ENCODE measurements at places on chromosomes 5 and 9.

DNA sequence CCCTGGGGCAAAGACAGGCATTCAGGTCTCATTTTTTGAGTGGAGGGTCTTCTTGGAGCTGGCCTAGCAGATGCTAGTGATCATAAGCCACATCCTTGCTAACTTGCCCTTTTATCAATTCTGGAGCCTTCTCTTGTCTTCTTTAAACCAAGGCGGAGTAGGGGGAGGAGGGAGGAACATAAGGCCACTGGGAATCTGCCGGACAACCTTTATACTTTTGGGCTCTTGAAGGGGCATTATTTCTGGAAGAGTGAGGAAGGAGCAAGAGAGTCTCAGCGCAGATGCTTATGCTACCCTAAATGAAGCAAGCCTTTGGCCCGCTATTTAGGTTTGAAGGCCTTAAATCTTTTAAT lies 2.0 kb downstream of the TMEFF1 start:
- DNase-seq: no peak

DNA sequence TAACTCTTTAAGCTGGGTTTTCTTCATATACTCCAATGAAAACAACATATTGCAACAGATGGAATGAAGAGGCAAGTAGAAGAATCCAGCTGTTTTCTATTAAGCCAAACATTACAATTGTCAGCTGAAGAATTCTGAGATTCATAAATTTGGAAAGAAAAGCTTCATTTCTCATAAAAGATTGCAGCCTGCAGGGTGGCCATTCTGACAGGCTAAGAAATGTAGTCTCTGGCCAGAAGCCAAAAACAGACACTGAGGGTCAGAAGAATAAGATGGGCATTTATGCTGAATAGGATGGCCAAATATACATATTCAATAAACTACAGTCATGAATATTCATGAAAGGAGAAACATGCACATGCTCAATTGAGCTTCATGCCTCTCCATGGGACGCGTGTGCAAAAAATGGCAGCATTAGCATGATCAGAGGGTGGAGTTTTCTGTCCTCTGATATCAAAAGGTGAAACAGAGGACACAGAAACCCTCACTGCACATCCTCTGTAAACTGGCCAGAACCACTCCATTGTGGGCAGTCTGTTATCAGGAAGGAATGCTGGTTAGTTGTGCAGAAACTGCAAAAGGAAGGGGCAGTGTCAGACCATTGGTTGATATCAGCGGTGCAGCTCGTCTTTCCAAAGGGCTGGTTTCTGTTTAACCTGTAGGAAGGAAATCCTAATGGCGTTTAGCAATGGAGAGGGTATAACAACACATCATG lies 50.2 kb downstream of the FXN start:
- DNase-seq: no peak

DNA sequence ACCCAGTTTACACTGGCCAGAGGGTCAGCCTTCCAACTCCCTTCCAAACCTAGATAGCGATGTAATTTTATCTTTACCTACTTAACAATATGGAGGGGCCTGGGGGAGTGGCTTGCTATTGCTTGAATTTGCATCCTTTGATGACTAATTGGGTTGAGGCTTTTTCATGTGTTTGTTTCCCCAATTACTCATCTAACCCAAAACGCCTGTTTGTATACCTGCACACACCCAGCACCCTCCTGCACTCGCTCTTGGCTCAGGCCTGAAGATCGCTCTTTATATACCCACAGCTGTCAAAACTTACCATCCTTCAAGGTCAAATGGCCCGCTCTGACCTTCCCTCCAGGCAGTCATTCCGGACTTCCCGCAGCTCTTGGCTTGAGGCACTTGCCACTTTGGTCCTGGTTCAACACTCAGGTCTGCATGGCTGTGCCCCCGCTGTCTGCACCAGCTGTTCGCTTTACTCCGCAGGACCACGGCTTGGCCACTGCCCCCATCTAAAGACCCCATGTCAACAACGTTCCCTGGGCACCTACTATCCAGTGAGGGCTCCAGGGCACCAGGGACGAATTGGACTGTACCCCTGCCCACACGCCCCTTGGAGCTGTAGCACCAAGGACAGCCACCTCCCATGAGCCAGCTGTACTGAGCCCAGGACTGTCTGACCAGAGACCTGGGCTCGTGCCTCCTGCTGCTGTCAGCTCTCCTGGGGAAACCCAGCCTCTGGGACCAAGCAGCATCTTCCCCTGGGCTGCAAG lies 76.1 kb upstream of the ADAMTS2 start:
- no peak for DNase-seq

DNA sequence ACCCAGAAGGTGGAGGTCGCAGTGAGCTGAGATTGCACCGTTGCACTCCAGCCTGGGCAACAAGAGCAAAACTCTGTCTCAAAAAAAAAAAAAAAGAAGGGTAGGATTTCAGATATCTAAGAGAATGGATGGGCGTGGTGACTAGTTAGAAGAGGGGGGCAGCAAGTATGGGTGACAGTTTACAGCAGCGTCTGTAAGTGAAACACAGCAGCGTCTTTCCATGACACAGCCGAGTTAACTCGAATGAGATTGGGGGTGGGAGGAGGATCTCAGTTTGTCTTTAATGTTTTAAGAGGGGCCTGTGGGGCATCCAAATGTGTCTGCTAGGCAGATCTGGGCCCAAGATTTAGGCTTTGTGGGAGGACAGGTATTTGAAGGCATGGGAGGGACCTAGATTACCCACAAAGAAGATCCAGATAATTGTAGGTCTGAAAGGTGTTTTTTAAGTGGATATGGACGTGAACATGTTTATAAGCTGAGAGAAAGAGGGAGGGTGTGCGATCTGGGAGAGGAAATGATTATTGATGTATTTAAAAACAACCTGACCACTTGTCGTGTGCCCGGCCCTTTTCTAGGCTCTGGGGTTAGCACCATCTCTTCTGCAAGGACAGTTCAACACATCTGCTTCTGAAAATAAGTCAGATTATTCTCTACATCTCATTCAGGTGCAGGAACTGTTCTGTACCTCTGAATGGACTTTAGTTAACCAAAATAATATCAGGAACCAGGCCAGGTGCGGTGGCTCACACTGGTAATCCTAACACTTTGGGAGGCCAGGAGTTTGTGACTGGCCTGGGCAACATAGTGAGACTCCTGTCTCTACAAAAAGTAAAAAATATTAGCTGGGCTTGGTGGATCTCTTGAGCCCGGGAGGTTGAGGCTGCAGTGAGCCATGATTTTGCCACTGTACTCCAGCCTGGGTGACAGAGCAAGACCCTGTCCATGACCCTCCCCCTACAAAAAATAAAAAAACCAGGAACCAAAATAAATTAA lies 2.5 kb downstream of the CEP78 start:
- no peak for DNase-seq

DNA sequence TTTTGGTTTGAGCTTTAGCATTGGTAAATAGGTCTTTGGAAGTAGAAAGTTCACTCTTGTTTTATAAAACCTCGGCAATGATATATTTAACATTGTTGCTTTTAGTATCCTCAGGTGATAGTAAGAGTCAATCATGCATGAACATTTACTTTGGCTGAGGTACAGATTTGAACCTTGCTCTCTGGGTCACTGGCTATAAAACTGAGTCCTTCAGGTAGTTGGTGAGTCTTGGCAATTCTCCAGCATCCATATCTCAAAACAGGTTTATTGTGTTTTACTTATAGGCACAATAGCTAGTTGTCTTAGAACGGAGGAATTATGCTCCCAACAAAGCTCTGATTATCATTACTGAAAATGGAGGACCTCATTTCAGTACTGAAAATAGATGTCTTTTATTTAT lies 75.1 kb downstream of the MAT2B start:
- DNase-seq: no peak

DNA sequence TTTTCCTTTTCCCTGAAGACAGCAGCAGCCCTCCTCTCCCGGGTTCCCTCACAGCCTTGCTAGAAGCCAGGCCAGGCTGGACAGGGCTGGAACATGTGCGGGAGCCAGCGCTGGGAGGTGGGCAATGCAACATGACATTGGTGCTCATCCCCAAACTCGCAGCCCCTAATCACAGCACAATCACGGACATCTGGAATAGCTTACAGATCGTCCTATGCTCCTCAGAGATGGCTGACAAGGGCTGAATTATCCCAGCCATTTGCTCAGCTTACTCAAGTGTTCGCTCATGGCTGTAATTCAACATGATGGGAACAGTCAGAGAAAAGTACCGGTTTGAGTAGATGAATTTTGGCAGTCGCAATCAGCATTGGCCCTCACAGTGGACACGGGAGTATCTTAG lies 49.8 kb downstream of the FSTL4 start:
- DNase-seq: no peak

DNA sequence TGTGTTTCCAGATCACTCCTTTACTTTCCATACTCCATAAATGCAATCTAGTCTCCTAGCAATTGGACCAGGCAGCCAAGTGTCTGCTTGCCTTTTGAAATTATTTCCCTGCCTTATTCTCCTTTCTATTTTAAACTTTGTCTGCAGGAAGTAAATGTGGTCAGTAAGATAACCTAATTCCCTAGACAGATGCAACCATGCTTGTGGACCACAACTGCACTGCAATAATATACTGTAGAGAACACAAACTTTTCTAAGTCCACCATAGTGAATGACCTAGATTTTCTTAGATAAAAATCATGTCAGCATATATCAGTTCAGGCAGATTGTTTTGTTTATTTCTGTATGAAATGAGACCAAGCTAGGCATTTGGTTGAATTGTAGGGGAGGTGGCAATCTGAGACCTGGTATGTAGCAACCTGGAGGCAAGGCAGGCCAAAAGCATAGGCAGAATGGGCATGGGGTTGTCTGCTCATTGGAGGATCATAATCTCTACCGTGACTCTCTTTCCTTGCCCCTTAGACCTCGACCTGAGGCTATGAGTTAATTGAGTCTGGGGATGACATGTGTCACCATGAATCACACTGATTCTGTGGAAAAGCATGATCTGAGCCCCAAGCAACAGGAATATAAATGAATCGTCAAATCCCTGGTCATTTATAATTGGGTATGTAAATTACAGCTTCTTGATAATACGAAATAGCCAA lies 20.7 kb downstream of the ACTL7B start:
- DNase-seq: no peak

DNA sequence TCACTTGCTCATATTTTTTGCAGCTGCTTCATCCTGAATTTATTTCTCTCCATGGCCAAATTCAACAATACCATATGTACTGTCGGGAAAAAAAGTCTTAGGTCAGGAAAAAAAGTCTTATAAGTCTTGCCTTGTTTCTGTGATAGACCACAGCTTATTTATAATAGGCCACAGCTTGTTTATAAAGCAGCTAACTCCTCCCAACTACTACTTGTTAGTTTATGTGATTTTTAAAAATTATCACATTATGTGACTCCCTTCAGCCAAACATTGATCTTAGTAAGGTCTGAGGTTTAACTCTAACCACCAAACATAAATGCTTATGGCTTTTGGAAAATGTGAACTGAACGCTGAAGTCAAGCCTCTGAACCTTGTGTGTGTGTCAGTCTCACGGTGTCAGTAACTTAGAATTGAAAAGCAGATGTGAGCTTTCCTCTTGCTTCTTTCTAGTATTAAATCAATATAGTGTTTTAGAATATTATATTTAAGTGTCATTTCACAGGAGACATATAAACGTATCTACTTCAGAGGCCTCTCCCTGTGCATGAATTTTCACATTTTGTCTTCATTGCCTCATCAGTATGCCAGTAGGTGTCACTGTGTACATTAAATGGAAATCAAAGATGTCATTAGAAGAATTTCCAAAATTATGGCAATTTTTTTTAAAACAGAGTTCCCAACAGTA lies 51.3 kb downstream of the SNX24 start:
- DNase-seq: no peak

DNA sequence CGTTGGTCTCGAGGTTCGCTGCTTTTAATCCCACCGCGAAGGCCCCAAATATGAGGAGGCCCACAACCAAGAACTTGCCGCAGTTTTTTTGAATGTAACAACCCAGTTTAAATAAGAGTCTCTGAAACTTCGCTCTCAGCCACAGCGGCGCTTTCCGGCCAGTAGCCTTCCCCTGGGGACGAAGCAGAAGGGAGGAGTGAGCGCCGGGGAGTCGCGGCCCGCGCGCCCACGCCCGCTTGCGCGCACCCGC lies 10.4 kb downstream of the PTCH1 start:
- DNase-seq: no peak

DNA sequence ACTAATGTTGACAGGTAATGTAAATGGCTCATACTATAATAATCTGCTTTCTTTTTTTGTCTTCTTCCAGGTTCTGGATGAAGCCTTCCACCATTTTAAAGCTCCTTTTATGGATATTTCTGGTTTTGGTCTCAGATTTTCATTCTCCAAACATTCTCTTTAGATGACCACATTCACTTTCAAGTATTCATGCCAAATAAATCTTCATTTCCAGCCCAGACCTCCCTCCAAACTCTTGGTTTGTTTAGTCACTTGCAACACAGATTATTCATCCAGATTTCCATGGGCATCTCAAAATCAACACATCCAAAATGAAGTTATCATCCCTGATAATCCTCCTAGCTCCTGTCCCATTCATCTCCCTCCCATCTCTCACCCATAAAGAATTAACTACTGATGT lies 40.3 kb upstream of the SVEP1 start:
- no peak for DNase-seq

GRCh38 chr9:8653111-8653510 lies 853.5 kb upstream of the DMAC1 start:
- no peak for DNase-seq

DNA sequence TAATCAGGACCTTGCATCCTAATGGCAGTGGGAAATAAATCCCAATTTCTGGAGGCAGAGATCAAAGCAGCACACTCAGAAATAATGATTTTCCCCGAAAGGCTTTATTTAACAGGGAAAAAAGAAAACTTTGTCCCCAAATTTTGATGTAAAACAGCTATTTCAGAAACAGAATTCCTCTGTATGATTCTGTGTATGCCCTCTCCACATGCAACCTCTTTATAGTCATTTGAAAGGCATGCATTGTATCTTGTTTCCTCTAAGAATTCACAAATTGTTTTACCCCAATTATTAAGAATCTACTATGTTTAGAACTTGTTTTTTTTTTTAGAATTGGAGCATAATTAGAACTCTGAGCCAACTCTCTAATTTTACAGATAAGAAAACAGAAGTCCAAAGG lies 2.7 kb upstream of the PTAR1 start:
- DNase-seq: no peak

GRCh38 chr5:2908086-2908485 lies 156.6 kb upstream of the IRX2 start:
- DNase-seq: no peak

GRCh38 chr5:160198146-160198545 lies 31.2 kb upstream of the FABP6 start:
- DNase-seq: no peak

DNA sequence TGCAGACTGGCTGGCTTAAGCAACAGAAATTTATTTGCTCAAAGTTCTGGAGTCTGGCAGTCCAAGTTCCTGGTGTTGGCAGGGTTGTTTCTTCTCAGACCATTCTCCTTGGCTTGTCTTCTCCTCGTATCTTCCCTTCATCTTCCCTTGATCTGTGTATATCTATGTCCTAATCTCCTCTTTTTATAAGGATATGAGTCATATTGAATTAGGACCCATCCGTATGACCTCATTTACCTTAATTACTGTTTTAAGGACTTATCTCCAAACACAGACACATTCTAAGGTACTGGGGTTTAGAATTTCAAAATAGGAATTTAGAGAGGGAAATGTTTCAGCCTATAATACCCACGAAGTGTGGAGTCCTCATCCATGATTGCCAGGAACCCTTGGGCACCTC lies 13.1 kb upstream of the LPAR1 start:
- no peak for DNase-seq

- no peak for DNase-seq
Observed at GRCh38 chr9:114482593-114482992, 22.7 kb downstream of the WHRN start.
